Smooth muscle cell of the umbilical artery (primary cell): ENCODE measurements at places on chromosomes 1 and 21. TPM values are rescaled to one million over a fixed set of nuclear protein-coding genes. Genes with fewer than 3 reads are reported as not detected.

The CA6 gene
- not detected in 2 replicates for total RNA-seq

The VANGL2 gene
- total RNA-seq: under 0.01 and 0.23 TPM in 2 replicates

The PAQR6 gene
- 0.28 and 0.59 TPM in 2 replicates for total RNA-seq

The SHCBP1L gene
- not detected in 2 replicates for total RNA-seq

The C1orf116 gene
- total RNA-seq: 0.05 TPM in 1 of 2 replicates, not detected in the other

The IGSF21 gene
- not detected in 2 replicates for total RNA-seq
